ENCODE measurements at places on chromosomes 16 and 17. TPM values are rescaled to one million over a fixed set of nuclear protein-coding genes. Genes with fewer than 3 reads are reported as not detected.
A peak's percentile ranks its signal among the peaks of the same experiment; 100 is the strongest.

SLFN12L gene
- total RNA-seq = not detected

MT1E gene
- total RNA-seq = 176 TPM

DNA sequence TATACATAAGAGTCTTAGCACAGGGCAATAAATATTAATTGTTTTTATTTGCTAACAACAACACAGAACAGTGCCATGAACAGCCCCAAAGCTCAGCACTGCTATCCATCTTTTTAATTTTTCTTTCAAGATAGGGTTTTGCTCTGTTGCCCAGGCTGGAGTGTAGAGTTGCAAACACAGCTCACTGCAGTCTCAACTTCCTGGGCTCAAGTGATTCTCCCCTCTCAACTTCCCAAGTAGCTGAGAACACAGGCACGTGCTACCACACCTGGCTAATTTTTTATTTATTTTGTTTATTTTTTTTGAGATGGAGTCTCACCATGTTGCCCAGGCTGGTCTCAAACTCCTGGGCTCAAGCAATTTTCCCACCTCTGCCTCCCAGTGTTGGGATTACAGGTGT is 47.6 kb upstream of the AKAP1 start:
- no peak for DNase-seq

DNA sequence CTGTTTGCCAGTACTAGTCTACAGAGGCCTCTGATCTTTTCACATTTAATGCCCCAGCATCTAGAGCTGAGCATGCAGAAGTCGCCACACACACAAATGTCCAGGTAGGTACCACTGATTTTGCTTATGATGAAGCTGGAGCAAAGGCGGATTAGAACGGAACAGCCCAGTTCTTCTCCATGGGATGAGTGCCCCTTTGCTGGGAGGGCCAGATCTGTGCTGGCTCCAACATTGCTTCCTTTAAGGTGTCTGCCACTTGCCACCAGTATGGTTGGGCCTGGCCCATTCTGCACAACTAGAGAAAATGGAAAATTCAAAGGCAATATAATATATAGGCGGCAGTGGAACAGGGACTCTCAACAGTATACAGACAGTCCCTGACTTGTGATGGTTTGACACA is 2.2 kb upstream of the MNT start:
- no peak for DNase-seq

VAMP2 gene
- total RNA-seq = 2.8 TPM

GRCh38 chr17:80456465-80457235 is 19.8 kb downstream of the NPTX1 start:
- DNase-seq = no peak

DNA sequence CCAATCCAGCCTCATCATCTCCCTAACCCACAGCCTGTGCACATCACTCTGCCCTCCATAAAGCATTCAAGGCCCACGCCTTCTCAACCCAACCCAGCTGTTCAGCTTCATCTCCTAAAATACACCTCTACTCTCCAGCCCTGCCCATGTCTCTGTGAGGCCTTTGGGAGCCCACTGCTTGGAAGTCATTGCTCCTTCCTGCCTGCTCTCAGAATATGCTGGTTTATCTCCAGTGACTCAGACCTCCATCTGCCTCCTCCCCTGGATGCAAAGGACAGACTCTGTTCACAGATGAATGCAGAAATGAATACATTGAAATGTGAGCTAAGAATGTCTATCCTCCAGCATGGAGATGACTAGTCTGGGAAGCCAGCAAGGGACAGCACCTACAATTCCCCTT is 19.0 kb downstream of the KCNG4 start:
- DNase-seq = no peak

DNA sequence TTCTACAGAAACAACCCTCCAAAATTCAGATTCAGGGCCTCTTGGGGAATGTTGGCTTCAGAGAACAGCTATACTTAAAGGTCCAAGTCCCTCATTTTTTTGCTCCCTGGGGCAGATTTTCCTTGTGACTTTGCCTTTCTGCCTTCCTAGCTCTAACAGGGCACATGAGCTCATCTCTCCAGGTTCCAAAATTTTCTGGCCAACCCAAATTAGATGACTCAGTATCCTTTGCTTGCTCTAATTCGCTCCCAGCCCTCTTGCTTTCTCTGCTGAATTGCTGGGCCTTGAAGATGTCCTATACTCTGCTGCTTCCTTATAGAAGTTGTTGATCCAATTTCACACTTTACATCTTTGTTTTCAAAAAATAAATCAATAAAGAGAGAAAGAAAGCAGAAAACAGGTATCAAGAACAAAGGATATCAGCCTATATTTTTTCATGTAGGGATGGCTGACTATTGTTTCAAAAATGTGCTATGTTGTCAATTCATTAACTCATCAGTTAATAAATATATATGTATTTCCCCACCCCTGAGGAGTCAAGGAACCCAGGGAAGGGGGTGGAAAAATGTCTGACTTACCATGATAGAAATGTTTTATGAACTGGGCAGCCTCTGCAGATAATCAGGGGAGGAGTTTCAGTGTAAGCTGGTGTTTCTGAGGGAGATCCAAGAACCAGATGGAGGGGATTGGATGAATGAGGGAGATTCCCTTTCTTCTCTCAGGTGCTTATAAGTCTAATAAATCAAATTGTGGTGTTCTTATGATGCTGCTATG is 1.0 kb upstream of the KRTAP4-2 start:
- no peak for DNase-seq

- DNase-seq = no peak
Measured at GRCh38 chr16:87045466-87046216, 271.6 kb downstream of the C16orf95 start.

DNA sequence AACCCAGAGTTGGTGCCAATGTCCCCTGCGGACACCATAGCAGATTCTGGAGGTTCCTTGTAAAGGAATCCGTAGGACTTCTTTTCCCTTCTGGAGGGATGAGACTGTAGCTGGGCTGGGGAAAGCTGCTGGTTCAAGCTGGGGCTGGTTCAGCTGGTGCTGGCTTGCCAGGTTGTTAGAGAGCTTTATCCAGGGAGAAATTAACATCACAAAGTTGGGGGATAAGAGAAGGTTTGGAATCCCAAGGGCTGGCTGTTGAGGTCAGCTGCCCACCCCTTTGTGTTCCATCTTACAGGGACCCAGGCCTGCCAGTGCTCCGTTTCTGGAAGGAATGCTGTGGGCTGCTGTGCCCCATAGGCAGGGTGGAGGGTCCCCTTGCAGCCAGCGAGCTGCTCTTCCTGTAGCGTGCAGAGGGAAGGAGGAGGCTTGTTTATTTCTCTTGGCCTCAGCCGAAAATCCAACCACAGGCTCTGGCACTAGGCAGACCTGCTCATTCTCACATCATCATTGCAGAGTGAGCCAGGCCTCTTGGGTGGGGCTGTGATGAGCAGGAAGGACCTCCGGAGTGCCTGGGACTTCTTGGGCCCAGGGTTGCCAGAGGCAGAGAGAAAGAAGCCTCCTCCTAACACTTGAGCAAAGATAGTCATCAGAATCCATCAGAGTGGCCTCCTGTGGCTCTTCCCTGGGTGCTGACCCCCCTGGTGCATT is 251.1 kb downstream of the SEC14L1 start:
- peak; percentile 84 for DNase-seq

DNA sequence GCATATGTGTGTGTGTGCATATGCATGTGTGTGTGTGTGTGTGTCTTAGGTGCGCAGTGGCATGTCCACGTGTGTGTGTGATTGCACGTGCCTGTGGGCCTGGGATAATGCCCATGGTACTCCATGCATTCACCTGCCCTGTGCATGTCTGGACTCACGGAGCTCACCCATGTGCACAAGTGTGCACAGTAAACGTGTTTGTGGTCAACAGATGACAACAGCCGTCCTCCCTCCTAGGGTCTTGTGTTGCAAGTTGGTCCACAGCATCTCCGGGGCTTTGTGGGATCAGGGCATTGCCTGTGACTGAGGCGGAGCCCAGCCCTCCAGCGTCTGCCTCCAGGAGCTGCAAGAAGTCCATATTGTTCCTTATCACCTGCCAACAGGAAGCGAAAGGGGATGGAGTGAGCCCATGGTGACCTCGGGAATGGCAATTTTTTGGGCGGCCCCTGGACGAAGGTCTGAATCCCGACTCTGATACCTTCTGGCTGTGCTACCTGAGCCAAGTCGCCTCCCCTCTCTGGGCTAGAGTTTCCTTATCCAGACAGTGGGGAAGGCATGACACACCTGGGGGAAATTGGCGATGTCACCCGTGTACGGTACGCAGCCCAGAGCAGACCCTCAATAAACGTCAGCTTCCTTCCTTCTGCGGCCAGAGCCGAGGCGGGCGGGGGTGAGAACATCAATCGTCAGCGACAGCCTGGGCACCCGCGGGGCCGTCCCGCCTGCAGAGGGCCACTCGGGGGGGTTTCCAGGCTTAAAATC is 47.6 kb downstream of the IL21R start:
- DNase-seq = peak; percentile 56

DNA sequence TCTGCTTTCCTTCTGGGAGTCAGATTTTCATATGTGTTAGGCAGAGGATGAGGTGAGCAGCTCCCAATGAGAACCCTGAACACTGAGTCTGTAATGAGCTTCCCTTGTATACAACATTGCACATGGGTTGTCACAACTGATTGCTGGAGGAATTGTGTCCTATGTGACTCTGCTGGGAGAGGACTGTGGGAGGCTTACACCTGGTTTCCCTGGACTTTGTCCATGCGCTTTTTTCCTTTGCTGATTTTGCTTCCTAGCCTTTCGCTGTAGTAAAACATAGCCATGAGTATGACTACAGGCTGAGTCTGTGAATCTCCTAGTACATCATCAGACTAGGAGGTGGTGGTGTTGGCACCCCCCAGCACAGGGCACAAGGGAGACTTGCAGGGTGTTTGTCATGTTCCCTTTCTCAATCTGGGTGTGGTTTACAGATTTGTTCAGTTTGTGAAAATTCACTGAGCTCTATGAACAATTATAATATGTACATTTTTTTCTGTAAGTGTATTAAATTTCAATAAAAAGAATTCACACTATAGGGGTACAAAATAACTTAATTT is 1.7 kb upstream of the PLK1 start:
- DNase-seq = no peak
